ENCODE measurements at places on chromosomes 1 and 21.

DNA sequence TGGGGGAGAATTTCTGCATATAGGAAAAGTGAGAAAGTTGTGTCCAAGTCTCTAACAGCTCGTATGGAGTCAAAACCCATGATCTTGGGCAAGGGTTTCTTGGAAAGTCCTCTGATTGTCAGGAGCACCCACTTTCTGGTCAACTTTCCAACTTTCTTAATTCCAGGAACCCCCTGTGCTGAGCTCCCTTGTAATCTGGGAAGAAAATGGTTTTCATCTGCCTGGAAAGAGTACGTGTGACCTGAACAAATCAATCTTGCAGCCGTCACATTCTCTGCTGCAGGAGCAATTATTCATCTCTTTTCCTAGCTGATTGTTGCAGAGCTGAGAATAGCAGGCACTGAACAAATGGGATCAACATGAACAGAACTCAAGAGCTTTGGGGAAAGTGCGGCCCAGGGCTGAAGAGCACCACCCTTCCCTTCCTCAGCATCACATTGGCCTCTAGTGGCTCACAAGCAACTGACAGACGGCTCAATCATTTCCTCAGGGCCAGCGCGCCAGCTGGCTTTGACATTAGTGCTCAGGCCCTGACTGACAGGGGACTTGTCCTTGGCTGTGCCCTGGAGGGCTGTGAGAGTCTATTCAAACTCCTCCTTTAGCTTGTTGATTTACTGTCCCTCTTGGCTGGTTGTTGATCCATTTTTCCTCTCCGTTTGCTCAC is 295.2 kb downstream of the HLX start:
- DNase-seq, result peak; percentile 14

GRCh38 chr1:7198664-7199063 is 413.4 kb downstream of the CAMTA1 start:
- no peak for DNase-seq

- DNase-seq, result peak; percentile 26
These were observed 62.9 kb upstream of the SIM2 start for GRCh38 chr21:36636016-36636415.

GRCh38 chr1:29746076-29746665 is 509.8 kb downstream of the PTPRU start:
- DNase-seq, result no peak

DNA sequence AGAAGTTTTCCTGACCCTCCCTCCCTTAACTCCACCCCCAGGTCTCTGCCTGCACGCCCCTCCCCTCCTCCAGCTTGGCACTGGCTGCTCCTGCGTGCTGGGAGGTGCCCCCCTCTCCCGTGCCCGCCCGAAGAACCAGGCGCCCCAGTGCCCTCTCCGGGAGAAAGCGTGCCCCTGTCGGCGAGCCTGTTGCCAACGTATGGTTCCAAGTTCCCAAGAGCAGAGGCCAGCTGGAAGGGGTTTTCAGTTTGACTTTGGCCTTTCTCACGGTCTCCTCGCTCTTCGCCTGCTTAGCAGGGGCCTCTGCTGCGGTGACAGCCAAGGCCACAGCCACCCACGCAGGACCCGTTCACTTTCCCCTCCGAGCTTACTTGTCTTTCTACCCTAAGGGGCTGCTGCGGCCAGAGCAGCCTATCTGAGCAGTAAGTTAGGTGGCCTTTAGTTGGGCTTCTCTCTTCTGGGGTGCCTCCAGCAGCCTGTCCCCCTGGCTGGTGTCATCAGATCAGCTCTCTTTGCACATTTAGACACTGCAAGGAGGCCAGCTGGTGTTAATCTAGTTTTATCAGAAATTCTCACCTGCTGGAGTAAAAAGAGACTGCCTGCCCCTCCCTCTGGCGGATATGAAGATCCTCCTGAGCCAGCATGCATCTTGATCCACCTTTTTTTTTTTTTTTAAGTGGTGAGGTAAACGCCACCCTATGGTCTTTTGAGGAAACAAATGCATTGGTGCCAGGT is 1.5 kb downstream of the STUM start:
- no peak for DNase-seq

DNA sequence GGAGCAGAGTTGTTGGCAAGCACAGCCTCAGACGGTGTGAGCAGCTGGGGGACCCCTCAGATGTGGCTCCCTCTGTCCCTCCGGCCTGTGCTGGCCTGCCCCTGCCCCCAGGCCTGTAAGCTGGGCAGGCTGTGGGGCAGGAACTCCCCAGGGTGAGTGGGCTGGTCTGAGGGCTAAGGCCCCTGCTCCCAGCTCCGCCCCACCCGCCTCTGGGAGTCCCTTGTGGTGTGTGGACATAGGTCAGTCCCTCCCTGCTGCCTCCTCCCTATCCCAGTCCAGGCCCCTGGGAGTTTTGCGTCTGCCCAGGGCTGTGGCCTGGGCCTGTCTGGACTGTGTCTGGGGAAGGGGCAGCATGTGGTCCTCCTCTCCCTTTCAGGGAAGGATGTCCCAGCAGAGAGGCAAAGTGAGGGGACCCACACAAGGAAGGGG is 3.6 kb upstream of the VWA1 start:
- no peak for DNase-seq

DNA sequence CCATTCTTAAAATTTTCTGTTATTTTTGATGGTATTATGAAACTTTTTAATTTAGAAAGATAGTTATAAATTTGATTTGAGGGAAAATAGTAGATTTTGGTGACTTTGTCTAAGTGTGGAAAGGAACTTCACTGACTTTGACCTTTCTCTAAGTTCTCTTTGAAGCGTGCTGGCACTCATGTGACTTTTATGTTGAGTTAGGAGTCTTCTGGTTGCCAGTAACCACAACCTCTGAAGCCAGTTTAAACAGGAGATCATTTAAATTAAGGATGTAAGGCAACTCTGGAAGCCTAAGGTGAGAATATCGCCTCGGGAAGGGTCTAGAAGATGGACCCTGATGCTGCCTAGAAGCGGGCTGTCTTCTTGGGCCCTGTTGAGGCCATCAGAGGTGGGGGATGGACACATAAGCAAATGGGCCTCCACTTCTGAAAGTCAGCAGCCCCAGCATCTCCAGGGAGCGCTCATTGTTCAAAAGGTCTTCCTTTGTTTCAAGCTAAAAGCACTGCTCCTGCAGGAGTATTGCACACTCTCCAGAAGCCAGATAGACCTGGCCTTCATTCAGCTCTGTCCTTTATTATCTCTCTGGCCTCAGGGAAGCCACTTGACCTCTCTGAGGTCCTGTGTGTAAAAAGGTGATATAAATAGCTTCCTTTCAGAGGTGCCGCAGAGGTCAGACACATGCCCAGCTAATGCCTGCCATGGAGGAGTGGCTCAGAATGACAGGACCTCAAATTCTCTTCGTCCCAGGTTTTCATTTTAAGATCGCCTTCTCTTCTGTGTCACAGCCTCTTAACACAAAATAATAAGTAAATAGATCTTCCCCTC is 5.1 kb upstream of the RCAN1 start:
- DNase-seq, result no peak

DNA sequence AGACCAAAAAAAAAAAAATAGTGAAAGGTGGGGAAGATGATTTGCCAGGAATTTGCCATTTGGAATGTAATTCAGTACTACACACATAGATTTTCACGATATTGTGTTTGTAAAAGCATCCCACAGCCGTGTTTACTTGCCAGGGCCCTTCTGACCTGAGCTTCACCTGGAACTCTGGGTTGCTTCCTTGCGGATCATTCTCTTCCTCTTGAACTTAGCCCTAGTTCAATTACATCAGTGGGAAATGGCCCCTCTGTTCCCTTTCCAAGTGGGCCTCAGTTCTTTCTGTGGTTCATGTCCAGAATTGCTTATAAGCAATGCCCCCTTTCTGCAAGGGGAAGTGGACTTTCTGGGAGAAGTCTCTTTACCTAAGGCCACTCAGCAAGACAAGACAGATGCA is 41.0 kb downstream of the ABCA4 start:
- DNase-seq, result no peak

DNA sequence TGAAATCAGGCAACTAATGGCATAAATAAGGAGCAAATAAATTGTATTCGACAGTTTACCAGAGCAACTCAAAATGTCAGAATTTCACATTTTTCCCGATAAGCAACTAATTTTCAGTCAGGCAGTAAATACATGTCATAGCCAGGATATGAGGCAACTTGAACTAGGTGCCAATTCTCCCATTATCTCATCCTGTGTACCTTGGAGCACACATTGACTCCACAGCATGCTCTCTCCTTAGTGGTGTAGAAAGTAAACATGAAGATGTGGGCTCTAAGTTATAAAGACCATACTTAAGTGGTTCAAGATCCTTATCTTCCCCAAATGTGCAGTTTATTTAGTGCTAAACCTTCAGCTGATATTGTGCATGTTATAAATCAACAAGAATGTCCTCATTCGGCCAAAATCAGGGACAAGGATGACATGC is 197.8 kb downstream of the VAV3 start:
- no peak for DNase-seq

DNA sequence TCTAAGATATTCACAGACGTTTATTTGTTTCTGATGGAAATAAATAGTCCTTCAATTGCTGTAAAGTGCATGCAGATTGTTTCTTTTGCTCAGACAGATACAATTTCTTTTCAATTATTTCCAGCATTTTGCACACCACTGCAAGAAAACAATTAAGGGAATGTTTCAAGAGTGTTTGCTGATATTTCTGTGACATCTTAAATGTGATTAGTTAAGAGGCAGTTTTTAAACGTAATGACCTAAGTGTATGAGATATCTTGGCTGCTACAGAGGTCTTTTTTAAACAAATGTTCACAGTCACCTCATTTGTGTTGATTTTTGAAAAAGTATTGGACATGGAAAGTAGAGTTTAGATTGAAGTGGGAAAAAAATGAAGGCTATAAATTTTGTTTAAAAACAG is 262.3 kb upstream of the BRINP3 start:
- no peak for DNase-seq

GRCh38 chr21:29453511-29453910 is 154.8 kb downstream of the BACH1 start:
- no peak for DNase-seq

GRCh38 chr1:9853249-9853595 is 29.5 kb upstream of the CLSTN1 start:
- no peak for DNase-seq

GRCh38 chr1:154998818-154999570 is 3.6 kb upstream of the ZBTB7B start:
- peak; percentile 51 for DNase-seq

Measured in iris pigment epithelial cell (primary cell).